ENCODE measurements at places on chromosomes 11 and 22.

DNA sequence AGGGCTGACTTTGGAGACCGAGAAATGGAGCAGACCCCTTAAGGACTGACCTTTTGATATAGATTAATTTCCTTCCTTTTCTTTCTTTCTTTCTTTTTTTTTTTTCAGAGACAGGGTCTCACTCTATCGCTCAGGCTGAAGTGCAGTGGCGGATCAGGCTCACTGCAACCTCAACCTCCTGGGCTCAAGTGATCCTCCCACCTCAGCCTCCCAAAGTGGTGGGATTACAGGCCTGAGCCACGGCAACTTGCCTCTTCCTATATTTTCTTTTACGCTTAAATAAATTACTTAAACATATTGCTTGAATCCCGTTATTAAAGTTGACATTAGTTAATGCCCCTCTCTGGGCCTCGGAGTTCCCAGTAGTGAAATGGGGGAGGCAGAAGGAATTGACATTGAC is 350 bp upstream of the KCTD14 start:
- no peak for DNase-seq

DNA sequence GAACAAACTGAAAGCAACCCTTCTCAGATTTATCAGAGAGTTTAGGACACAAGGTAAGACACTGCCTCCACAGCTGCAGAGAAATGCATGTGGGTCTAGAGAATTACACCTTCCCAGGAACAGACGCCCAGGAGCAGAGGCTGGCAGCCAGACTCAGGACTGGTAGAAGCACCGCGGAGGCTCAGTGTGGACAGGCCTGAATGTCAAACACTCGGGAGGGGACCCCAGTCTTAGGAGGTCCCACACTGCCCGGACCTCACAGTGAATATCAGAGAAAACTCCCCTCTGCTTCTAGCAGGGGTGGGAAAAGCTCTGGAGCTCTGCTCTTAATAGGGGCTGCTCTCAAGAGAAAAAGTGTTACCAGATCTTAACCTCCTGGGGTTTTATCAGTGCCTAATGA is 952.7 kb downstream of the BRD1 start:
- no peak for DNase-seq

- DNase-seq, result no peak
Measured at GRCh38 chr11:129795089-129795488, 20.6 kb upstream of the TMEM45B start.

DNA sequence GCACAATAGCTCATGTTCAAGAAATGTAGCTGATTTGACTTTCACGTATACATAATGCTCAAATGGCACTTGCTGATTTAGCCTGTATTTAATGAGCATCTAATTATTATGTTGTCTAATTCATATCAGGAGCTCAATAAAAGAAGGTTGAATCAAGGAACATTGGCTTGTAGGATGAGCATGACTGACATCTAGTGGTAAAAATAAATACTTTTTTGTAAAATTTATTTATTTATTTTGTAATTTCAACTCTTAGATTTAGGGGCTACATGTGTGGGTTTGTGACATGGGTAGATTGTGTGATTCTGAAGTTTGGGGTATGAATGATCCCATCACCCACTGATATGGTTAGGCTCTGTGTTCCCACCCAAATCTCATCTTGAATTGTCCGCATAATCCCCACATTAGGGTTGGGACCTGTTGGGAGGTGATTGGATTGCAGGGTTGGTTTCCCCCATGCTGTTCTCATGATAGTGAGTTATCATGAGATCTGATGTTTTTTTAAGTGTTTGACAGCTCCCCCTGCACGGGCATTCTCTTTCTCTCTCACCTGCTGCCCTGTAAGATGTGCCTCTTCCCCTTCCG is 1.7 kb upstream of the OR52E5 start:
- no peak for DNase-seq
